ENCODE measurements at places on chromosomes 4 and X.

GRCh38 chrX:102959471-102959870 lies 22.4 kb downstream of the RAB40AL start:
- no peak for DNase-seq

DNA sequence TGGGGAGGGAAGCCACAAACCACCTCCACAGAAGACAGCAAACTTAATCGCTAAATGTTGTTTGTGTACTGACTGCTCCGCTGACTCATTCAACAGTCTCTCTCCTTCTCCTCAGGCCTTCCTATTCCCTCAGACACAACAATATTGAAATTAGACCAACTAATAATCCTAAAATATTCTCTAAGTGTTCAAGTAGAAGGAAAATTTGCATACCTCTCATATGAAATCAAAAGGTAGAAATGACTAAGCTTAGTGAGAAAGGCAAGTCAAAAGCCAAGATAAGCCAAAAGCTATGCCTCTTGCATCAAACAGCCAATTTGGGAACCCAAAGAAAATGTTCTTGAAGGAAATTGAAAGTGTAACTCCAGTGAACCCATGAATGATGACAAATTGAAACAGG lies 75.7 kb upstream of the ARHGAP24 start:
- DNase-seq, result no peak

DNA sequence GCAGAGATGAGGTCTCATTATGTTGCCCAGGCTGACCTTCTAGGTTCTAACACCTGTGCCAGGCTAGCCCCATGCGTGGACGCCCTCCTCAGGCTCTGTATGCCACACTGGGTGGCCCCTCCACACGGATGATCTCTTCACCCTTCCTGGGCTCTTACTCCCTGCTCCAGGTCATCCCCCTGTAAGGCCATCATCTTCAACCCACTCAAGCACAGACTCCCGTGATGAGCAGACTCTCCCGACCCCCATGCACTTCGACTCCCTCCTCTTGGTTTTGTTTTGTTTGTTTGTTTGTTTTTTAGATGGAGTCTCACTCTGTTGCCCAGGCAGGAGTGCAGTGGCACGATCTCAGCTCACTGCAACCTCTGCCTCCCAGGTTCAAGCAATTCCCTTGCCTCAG lies 70.9 kb downstream of the HPRT1 start:
- no peak for DNase-seq

GRCh38 chrX:31376408-31377022 lies 304.7 kb upstream of the FTHL17 start:
- DNase-seq, result no peak

DNA sequence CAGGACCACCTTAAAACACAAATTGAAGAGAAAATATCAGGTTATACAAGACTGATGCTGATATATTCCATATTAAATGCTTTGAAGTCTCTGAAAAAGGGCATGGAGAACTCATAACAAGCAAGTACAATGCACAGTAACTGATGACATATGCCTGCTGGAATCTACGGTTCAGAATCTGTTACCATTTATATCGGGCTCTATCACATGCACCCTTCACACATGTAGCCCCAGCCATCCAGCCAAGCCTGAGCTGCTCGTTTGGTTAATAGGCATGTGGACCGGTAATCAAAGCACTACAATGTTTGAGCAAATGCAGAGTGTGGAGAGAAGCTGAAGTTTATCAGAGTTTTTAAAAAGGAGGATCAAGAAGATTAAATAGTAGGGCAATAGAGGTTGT lies 11.8 kb downstream of the COMMD8 start:
- DNase-seq, result no peak

- no peak for DNase-seq
Measured at GRCh38 chrX:2261831-2262667, 238.7 kb downstream of the DHRSX start.

DNA sequence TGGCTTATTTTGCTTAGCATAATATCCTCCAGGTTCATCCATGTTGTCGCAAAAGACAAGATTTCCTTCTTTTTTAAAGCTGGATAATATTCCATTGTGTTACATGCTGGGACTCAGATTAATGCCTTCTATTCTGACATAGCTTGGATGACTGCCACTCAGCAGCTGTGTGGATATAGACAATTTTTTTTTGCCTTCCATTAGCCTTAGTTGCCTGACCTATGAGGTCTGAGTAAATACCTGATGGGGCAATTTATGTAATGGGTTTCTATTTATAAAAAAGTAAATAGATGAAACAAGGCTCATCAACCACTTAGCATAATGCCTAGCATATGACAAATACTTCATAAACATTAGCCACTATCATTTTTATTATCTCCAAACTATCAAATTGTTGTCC lies 515.4 kb downstream of the ZNF674 start:
- DNase-seq, result no peak

DNA sequence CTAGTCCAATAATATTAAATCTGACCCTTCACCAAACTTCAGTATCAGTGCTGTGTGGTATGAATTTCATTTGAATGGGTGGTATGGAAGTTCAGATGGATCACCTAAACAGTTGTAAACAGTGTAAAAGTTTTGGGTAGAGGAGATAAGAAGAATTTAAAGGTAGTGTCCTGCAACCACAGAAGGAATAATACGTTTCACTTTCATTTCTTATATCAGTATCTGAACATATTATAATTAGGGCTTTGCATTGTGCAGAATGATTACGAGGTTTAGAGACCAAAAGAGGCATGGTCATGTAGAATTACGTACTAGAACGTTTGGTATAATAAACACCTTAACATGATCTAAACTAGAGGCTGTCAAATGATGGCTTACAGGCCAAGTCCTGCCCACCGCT lies 116.1 kb downstream of the PDLIM5 start:
- DNase-seq, result no peak

DNA sequence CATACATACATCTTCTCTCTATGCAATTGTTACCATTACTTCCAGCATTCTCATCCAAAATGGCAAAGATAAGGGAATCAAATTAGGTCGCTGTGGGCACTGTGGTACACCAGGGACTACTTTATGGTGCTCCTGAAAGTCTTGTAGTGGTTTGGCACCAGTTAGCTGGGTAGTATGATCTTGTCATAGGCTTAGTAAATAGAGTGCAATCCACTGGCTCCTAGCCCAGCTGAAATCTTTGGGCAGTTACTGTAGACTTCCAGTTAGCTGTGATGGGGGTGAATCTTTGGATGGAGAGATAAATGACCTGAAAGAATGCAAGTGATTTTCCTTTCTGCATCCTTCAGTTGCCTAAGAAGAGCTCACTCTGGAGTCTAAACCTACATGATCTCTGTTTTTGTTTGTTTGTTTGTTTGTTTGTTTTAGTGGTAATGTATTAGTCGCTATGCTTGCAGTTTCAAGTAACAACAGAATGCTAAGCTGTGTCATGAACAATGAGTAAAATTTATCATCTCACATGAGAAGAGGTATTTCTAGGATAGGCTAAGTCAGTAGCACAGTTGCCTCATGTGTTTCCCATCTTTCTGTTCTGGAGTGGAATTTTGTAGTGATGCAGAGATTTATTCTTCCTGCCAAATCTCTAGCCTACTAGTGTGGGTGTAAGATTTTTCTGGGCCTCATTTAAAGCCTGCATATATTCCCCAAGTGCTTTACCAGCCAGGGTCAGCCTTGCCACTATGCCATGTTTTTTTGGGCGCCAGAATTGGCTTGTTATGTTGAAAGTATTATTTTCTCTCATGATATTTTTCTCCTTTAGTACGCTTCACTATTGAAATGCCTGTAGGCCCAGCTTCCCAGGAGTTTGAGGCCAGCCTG lies 24.2 kb downstream of the HERC3 start:
- no peak for DNase-seq

DNA sequence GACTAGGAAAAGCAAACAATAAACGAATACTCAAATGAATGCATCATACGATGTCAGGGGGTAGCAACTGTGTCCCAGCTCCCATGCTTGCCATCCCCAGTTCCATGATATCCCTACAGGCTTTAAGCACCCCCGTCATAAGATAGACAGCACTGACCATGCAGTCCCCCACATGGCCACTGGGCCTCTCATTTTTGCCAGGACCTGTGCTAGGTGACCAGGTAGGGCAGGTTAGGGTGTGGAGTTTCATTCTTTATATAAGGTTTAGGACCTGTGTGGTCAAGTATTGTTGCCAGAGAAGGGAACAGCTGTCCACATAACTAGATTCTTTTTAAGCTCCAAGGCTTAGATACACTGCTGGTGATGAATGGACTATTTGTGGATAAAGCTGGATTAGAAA lies 9.7 kb downstream of the PPEF2 start:
- no peak for DNase-seq

DNA sequence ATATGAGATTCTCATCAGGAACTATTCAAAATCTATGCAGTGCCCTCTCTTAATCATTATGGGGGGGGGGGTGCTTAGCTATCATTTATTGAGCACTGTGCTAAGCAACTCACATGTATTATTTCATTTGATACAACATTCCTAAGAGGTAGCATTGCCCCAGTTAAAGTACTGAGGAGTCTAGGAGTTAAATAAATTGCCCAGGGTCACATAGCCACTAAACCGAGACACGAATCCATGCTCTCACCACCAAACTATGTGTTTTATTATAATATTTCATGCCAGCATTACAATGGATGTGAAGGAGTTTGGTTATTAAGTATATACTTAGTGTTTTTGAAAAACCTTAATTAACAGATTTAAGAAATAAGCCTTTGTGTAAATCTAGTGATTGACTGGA lies 131.4 kb downstream of the CBR4 start:
- no peak for DNase-seq

DNA sequence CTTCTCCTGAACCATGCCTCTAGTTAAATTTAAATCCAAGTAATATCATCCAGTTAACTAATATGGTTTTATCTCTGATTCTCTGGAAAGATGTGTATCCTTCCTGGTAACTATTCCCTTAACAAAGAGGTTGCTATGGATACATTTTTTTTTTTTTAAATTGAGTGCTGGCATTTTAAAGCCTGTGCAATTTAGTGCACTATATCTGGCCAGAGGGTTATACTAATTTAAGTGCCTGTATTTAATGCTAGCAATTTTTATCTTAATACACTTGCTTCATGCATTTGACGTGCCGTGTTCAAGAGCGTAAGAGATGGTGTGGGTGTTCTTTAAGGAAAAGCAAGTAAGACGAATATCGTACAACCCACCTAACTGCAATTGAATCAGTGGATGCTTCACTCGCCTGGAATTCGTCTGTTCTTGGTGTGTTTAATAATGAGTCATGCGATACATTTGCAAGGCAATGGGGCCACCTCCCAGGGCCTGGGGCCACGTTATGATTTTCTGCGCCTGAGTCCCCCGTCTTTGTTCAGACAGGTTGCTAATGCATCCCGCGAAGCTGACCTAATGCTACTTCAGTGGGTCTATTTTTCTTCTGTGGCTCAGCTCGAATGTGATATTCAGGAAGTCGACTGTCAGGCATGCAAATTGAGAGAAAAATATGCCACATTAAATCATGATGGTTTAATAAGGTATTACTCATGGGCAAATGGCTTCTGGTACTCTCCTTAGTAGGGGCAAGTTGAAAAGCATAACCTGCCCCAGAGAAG lies 14.2 kb upstream of the MID1 start:
- no peak for DNase-seq

DNA sequence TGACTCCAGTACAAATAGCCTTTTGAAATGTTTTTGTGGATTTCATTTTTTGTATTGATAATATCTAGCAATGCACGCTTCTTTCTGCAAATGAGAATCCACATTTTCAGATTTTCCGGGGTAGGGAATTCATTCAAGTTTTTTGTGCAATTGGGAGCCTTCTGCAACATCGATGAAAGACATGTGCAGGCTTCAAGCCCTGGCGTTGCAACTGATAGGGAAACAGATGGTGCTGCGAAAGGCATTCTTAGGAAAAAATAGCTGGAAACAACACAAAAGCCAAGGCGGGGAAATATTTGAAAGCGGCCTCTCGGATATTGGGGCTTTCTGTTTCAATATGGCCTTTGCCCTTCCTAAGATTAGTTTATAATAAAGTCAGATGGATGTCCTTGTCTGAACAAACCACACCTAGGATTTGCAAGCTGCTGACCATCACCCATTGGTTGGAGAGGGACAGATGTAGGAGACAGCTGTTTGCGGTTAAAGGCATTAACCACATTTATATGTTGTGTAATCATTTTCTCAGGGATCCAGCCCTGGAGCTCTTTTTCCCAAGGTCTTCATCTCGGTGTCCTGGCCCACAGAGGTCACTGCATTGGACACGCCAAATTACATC lies 136.5 kb downstream of the PRKX start:
- DNase-seq, result no peak

Measured in stimulated activated CD8-positive, alpha-beta memory T cell treated with anti-CD3 and anti-CD28 coated beads, Interleukin-7, amount 100 ng/mL, for 1 hour (primary cell).